ENCODE measurements at places on chromosomes 4 and X. TPM values are rescaled to one million over a fixed set of nuclear protein-coding genes. Genes with fewer than 3 reads are reported as not detected.

GRCh38 chr4:77586951-77587383 is 18.7 kb upstream of the CXCL13 start:
- no peaks in the 10 kb centered on the region for H3K27me3 ChIP-seq
- peak overlapping the region; percentile 67 for H3K27ac ChIP-seq
- H3K36me3 ChIP-seq: peaks cover 26% of the 10 kb centered on the region
- peak; percentile 51 for DNase-seq
- H3K4me3 ChIP-seq: peak overlapping the region; percentile 65
- H3K4me1 ChIP-seq: peaks cover 61% of the 10 kb centered on the region

Gene EDA
- total RNA-seq: 0.57 TPM

DNA sequence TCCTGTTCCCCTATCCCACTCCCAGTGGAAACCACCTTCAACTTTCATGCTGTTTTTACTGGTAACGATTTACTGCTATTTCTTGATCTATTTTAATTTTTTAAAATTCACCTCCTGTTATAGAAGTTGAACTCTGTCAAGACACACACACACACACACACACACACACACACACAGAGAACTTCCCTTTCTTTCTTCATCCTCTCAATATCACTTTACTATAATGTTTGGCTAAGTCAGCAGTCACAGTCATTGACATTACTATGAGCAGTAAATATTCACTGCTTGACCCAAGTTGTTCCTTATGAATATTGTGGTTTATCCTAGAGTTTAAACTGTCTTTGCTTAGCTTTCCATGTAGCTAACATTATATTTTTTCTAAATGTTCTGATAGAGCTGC is 24.0 kb upstream of the SGMS2 start:
- DNase-seq: no peak
- no peaks in the 10 kb centered on the region for H3K4me1 ChIP-seq
- H3K27ac ChIP-seq: no peak overlapping the region
- H3K27me3 ChIP-seq: peaks cover 15% of the 10 kb centered on the region
- no peaks in the 10 kb centered on the region for H3K36me3 ChIP-seq

DNA sequence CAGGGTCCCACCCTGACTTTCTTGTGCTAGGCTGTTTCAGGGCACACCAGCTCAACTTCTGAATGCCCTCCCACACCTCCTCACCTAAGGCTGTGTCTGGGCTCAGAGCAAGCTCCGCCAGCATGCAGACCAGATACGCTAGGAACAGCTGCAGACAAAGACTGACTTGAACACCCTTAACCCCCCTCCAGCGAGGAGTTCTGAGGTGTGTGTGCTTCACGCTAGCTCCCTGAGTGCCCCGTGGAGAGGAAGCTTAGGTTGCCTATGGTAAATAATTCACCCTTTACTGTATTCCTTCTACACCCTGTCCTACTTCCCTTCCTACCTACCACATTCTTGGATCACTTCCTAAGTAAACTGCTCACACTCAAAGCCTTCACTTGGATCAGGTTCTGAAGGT is 115.0 kb downstream of the VCX3B start:
- no peak for DNase-seq
- H3K27me3 ChIP-seq: no peaks in the 10 kb centered on the region
- no peaks in the 10 kb centered on the region for H3K4me1 ChIP-seq
- no peak overlapping the region for H3K27ac ChIP-seq
- H3K4me3 ChIP-seq: no peak overlapping the region

- DNase-seq: no peak
- H3K4me3 ChIP-seq: no peak overlapping the region
- H3K4me1 ChIP-seq: no peaks in the 10 kb centered on the region
- H3K27me3 ChIP-seq: peaks cover 9% of the 10 kb centered on the region
- H3K27ac ChIP-seq: no peak overlapping the region
These were observed 91.0 kb downstream of the MGST2 start for GRCh38 chr4:139756391-139757180.

DNA sequence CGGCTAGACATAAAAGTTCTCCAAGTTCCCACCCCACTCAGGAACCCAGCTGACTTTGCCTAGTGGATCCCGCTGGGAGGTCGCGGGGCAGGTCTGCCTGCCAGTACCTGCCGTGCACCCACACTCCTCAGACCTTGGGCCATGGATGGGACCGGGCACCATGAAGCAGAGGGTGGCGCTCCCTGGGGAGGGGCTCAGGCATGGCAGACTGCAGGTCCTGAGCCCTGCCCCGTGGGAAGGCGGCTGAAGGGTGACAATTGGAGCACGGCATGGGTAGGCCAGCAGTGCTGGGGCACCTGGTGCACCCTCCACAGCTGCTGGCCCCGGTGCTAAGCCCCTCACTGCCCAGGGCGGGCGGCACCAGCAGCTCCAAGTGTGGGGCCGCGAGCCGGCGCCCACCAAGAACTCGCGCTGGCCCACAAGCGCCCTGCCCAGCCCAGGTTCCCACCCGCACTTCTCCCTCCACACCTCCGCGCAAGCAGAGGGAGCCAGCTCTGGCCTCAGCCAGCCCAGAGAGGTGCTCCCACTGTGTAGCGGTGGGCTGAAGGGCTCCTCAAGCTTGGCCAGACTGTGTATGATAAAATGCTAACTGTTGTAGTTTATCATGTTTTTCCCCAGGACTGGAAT is 63.1 kb downstream of the UGT2A2 start:
- H3K4me3 ChIP-seq: no peak overlapping the region
- no peaks in the 10 kb centered on the region for H3K4me1 ChIP-seq
- no peaks in the 10 kb centered on the region for H3K36me3 ChIP-seq
- DNase-seq: no peak

Gene GYPE
- 0.25 TPM for total RNA-seq

DNA sequence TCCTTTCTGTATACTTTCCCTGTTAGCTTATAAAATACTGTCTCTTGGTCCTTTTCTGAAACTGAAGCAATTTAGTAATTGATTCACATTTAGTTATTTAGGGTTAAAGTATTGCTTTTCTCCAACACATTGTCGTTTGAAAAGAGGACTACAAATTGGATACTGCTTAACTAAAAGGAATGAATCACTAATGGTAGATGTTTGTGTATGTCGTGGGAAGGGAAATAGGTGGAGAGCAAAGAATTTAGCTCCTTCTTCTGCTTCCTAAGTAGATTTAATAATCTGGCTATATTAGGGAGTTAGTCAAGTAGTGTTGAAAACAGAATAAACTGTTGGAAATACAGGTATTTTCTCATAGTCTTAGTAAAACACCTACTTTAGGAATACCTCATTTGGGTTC is 27.9 kb downstream of the SLAIN2 start:
- no peaks in the 10 kb centered on the region for H3K27me3 ChIP-seq
- no peak overlapping the region for H3K4me3 ChIP-seq
- peaks cover 14% of the 10 kb centered on the region for H3K36me3 ChIP-seq
- peaks cover 9% of the 10 kb centered on the region for H3K4me1 ChIP-seq
- no peak for DNase-seq

Gene GALNT7
- 33.1 TPM for total RNA-seq

Gene SMR3B
- total RNA-seq: not detected

DNA sequence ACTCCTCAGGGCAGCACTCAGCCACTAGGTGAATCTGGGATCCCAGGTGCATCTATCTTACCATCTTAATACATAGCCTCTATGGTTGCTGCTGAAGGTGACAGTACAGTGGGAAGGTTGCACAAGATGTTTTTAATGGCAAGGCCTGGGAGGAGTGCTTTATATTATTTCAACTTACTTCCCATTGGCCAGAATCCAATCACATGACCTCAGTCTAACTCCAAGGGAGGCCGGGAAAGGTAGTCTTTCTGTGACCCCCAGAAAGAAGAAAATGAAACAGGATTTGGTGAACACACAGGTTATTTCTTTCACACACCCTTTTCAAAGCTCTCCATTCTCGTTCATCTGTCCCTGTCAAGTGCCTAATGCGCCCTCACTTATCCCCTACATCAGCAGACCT is 189.1 kb upstream of the ATP6AP2 start:
- H3K36me3 ChIP-seq: no peaks in the 10 kb centered on the region
- no peaks in the 10 kb centered on the region for H3K27me3 ChIP-seq
- H3K4me3 ChIP-seq: no peak overlapping the region
- no peak overlapping the region for H3K27ac ChIP-seq
- DNase-seq: no peak

Gene FOXP3
- total RNA-seq: 28.9 TPM

DNA sequence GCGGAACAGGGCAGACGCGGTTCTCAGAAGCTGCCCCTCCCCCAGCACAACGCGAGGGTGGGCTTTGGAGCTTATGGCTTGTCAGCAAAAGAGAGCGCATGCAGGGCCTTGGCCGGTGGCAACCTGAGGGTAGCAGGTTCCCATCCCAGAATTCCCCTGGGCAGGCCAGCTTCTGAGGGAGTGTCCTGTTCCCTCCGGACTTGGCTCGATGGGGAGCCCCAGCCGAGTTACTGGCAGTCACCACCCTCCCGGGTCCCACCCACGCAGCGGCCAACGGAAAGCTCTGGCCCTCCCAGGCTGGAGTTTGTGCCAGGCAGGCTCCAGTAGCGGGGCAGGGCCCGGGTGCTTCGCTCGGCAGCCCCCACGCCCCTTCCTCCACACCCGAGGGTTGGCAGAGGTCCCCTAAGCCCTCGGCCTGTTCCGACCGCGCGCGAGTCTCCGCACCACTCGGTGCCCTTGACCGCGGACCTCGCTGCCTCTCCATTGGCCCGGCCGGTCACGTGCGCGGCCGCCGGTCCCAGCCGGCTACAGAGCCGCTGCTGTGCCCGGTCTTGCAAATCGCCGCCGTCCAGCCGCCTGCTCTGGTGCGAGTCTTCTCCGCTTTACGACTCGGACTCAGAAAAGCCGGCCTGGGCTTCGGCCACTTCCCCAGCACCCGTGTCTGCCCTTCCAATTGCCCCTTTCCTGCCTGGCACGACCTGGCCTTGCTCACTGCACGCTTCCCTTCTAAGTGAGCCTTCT is 20.9 kb upstream of the MTM1 start:
- H3K27ac ChIP-seq: peak overlapping the region; percentile 60
- H3K4me1 ChIP-seq: peaks cover 26% of the 10 kb centered on the region
- no peaks in the 10 kb centered on the region for H3K27me3 ChIP-seq
- no peak for DNase-seq
- peak overlapping the region; percentile 42 for H3K4me3 ChIP-seq

Gene FABP2
- total RNA-seq: not detected

- no peak overlapping the region for H3K4me3 ChIP-seq
- no peaks in the 10 kb centered on the region for H3K4me1 ChIP-seq
- peaks cover 2% of the 10 kb centered on the region for H3K36me3 ChIP-seq
- H3K27me3 ChIP-seq: no peaks in the 10 kb centered on the region
- no peak overlapping the region for H3K27ac ChIP-seq
These were observed 51.7 kb downstream of the GATB start for GRCh38 chr4:151709071-151709470.

GRCh38 chrX:107470971-107471370 is 21.5 kb downstream of the FRMPD3 start:
- no peak overlapping the region for H3K4me3 ChIP-seq
- no peaks in the 10 kb centered on the region for H3K4me1 ChIP-seq
- H3K27ac ChIP-seq: no peak overlapping the region

Gene PABPC5
- not detected for total RNA-seq

- no peak overlapping the region for H3K4me3 ChIP-seq
- peaks cover 32% of the 10 kb centered on the region for H3K4me1 ChIP-seq
- no peak overlapping the region for H3K27ac ChIP-seq
- no peak for DNase-seq
- no peaks in the 10 kb centered on the region for H3K27me3 ChIP-seq
- H3K36me3 ChIP-seq: peaks cover 20% of the 10 kb centered on the region
These were observed 23.7 kb downstream of the ACSL1 start for GRCh38 chr4:184801781-184802696.

DNA sequence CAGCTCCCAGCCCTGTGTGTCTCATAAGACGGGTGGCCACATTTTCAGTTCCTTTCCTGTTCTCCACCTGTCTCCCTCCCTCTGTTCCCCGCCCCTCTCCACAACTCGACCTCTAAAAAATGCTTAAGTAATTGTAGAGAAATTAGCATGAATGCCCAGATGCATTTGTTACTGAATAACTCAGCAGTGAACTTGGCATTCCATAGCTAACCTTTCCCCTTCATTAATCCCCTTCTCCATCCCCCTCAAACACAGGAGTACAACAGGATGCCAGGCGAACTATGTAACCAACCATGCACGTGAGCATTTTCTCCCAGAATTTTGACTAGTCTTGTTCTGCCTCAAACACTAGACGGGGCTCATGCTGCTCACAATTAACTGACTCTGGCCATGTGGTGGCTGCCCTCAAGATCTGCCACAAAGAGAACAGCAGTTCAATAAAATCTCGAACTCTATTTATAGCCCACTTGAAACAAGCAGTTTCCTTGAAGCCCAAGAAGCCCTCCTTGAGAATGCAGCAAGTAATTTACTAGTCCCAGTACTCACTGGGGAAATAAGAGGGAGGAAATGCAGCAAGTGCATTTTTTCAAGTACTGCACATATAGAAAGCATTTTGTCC is 351.2 kb downstream of the ARHGAP24 start:
- H3K27ac ChIP-seq: no peak overlapping the region
- no peak for DNase-seq
- no peaks in the 10 kb centered on the region for H3K27me3 ChIP-seq
- H3K4me1 ChIP-seq: peaks cover 3% of the 10 kb centered on the region
- H3K36me3 ChIP-seq: no peaks in the 10 kb centered on the region

- H3K27ac ChIP-seq: no peak overlapping the region
- no peaks in the 10 kb centered on the region for H3K4me1 ChIP-seq
These were observed 28.2 kb upstream of the RASSF6 start for GRCh38 chr4:73648478-73648877.

GRCh38 chr4:176134670-176135069 is 60.7 kb downstream of the SPATA4 start:
- H3K27me3 ChIP-seq: no peaks in the 10 kb centered on the region
- no peaks in the 10 kb centered on the region for H3K4me1 ChIP-seq
- no peak for DNase-seq

Gene CLDN34
- not detected for total RNA-seq

GRCh38 chr4:15238720-15239119 is 189.1 kb upstream of the C1QTNF7 start:
- no peak for DNase-seq
- no peaks in the 10 kb centered on the region for H3K36me3 ChIP-seq
- no peak overlapping the region for H3K4me3 ChIP-seq
- H3K4me1 ChIP-seq: peaks cover 24% of the 10 kb centered on the region

DNA sequence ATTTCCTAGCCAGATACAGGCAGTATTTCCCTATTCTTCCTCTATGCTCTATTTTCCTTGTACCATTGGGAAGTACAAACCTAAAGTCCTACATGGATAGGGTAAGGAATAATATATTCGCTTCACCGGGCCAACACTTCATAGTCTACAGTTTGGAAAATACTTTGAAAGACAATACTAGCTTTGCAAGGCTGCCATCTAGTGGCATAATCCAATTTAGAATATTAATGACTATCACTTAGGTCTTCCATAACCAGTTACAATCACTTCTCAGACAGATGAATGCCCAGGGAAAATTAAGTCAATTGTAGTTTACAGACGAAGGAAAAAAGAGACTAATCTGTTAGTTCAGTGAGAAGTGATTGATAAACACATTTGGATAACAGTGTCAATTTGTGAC is 141.0 kb upstream of the FAM47C start:
- no peaks in the 10 kb centered on the region for H3K27me3 ChIP-seq
- no peak overlapping the region for H3K4me3 ChIP-seq
- no peak for DNase-seq
- no peaks in the 10 kb centered on the region for H3K4me1 ChIP-seq
- H3K36me3 ChIP-seq: no peaks in the 10 kb centered on the region
- H3K27ac ChIP-seq: no peak overlapping the region

Measured in activated T-helper 2 cell treated with anti-CD3 and anti-CD28 coated beads, Interferon-gamma antibody, Interleukin-2, Interleukin-4, amounts not matched to agents 10 μg/mL and 5 μg/mL and 100 μg/mL, durations not matched to agents 14 hours and 24 hours and 36 hours (primary cell).